ENCODE measurements at places on chromosomes 1 and 21. TPM values are rescaled to one million over a fixed set of nuclear protein-coding genes. Genes with fewer than 3 reads are reported as not detected.
A peak's percentile ranks its signal among the peaks of the same experiment; 100 is the strongest.

The LCE2A gene
- not detected for total RNA-seq

The MATN1 gene
- 0.28 TPM for total RNA-seq

The CELA2A gene
- not detected for total RNA-seq

The ANKRD34A gene
- total RNA-seq, result 0.20 TPM

GRCh38 chr1:18047122-18047521, 60.5 kb upstream of the IGSF21 start:
- no peak for DNase-seq

GRCh38 chr1:27569506-27570291, 34.2 kb downstream of the AHDC1 start:
- no peak for DNase-seq

GRCh38 chr1:175471039-175471800, 272.2 kb downstream of the TNR start:
- no peak for DNase-seq

DNA sequence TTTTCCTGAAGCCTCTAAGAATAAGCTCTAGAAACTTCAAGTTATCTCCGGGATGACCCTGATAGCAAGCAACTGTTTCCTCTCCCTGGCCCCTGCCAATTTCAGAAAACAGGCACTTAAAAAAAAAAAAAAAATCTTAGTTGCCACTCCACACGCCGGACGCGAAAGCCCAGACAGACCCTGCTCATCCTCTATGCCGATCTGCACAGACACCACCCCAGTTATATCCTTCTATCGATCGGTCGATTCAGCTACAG, 1.7 kb downstream of the ANP32E start:
- DNase-seq, result no peak

- peak; percentile 55 for DNase-seq
These were observed 547.9 kb upstream of the TMPRSS15 start for GRCh38 chr21:18951271-18952038.

GRCh38 chr1:11645670-11646265, 8.5 kb downstream of the FBXO2 start:
- DNase-seq, result peak; percentile 95

- DNase-seq, result no peak
These were observed 19.4 kb upstream of the ZNF281 start for GRCh38 chr1:200429221-200429751.

- no peak for DNase-seq
These were observed 62.4 kb downstream of the DIRAS3 start for GRCh38 chr1:67988066-67988465.

- DNase-seq, result no peak
These were observed 236.6 kb downstream of the NPHP4 start for GRCh38 chr1:5755552-5756125.

- DNase-seq, result no peak
These were observed 1.3 kb upstream of the RCOR3 start for GRCh38 chr1:211257826-211258225.

DNA sequence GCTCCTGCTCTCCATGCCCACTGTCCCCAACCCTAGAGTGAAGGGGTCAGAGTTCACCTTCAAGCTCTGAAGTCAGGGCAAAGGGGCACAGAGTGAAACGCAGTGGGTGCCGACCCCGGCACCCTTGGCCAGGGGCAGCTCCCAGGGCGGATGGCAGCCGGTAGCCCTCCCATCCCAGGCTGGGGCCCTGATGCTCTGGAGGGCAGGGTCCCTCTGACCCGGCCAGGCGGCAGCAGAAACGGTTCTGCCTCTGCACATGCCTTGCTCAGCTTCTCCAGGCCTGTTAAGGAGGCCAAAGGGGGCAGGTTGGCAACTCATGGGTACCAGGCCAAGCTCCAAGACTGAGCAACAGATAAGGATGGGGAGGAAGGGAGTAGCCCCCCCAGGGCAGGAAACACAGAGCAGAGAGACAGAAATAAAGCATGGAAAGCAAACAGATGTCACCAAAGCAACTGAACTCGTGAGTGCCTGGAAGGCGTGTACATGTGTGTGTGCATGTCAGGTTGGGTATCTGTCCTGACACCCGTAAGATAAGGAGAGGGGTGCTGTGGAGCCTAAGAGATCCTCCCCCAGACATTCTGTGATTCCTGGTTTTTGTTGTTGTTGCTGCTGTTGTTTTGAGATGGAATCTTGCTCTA, 112.3 kb upstream of the IFFO2 start:
- DNase-seq, result no peak

DNA sequence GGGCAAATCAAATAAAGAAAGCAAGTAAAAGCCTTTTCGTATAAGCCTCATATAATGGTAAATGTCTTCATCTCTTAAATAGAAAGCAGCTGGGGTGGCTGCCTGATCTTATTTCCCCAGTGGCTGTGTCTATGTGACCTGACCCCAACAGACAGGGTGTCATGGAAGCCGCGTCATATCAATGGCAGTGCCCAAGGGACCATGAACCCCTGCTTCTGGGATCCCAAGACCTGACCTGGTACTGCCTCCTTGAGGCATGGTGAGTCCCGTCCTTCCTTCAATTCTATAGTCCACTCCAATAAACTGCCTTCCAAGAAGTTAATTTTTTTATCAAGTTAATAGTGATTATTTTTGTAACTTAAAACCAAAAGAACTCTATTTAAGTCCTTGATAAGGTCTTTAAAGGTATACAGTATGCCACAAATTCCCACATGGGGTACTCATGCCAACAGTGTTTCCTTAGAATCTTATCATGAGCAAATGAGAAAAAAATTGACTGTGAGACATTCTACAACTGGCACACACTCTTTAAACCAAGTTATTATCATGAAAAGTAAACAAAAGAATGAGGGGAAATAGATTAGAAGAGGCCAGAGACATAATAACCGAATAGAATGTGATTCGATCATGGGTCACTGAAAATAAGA, 104.6 kb downstream of the ADSS2 start:
- DNase-seq, result no peak

- peak; percentile 80 for DNase-seq
These were observed 83.1 kb downstream of the HHIPL2 start for GRCh38 chr1:222464841-222465210.

DNA sequence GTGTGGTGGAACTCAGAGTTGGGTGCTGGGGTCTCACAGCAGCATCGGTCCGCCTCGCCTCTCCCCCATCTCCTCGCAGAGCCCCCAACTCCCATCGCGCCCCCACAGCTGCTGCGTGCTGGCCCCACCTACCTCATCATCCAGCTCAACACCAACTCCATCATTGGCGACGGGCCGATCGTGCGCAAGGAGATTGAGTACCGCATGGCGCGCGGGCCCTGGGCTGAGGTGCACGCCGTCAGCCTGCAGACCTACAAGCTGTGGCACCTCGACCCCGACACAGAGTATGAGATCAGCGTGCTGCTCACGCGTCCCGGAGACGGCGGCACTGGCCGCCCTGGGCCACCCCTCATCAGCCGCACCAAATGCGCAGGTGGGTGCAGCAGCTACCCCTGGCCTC, 24.2 kb downstream of the PTPRU start:
- no peak for DNase-seq

DNA sequence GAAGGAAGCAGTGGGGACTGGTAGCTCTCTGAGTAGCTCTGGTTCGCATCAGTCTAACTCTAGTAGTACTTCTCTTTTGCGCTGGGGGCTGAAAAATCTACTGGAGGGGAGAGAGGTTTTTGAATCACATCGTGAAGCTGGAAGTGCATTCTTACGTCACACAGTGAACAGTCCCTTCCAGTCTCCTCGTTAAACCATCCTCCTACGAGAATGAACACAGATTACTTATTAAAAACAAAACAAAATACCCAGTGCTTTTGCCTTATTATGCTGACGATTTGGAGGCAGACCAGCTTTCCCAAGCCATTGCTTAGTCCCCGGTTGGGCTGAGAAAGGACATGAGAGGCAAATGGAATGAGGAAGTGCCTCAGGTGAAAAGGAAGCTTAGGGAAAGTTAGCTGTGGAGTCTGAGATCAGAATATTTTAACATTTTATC, 16.1 kb downstream of the HUNK start:
- no peak for DNase-seq

DNA sequence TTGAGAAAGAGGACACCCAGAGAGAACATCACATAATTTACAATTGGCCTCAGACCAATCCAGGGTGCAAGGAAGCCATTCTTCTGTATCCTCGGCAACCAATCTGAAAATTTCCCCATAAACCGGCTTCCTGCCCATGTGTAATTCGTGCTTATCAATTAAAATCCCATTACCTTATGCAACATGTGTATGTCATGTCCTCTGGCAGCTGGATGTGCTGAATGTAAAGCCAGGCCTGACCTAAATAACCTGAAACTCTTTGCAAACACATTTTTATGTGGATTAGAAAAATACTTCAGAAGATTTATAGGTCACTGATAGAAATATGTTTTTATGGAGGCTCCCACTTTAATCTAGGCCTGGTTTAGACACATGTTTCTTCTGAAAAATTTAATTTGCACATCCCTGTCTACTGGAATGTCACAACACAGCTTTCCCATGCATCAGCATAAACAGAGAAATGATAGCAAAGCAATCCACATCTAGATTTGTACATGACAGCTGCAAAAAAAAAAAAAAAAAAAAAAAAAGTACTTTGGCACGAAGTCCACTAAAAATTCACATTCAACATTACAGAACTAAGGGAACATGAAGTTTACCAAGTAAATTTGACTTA, 69.4 kb upstream of the SAMSN1 start:
- DNase-seq, result no peak

DNA sequence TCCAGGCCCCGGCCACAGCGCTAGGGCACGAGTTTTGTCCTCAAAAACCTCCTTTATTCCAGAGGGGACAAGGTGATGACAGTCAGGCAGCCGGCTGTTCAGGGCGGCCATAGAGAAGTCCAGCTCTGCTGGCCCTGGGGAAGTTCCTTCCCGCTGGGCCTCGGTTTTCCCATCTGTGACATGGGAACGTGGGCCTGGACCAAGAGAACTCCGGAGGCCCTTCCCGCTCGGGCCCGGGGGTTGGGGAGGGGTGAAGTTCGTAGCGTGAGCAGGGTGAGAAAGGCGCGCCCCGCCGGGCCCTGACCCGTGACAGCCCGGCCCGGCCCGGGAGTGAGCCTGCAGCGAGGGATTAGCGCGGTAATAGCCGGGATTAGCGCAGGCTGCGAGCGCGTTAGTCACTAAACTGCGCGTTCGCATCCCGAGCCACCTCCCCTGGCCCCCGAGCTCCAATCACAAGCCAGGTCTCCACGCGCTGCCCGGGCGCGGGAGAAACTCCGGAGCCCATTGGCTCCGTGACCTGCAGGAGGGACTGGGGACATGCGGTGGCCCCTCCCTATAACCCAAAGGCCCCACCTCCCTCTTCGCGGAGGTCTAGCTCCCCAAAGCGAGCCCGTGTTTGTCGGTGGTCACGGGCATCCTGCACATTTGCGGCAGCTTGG, 29.8 kb upstream of the PADI2 start:
- no peak for DNase-seq

DNA sequence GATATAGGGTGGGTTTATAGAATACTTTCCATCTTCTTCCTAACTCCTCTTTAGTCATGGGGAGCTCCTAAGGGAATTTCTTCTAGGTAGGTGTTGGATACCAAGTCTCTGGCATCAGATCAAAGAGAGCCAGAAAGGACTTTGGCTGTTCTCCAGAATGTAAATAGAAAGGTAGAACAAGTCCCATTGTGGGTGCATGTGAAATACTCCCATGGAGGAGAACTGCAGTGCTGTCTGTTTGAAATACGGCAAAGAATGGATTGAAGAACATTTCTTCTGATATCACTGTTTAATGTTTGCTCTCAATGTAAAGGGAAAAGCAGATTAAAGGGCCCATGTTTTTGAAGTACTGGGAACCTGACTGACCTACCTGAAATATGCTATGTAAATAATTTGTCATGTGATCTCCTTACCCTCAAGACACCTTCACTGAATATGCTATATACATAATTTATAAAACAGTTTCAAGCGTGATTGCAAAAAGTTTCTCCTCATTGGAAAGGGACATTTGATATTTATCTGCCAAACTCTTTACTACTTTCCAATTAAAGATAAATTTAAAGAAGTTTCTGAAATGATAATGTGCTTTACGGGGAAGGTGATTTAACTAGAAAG, 65.9 kb downstream of the LAMC1 start:
- no peak for DNase-seq

DNA sequence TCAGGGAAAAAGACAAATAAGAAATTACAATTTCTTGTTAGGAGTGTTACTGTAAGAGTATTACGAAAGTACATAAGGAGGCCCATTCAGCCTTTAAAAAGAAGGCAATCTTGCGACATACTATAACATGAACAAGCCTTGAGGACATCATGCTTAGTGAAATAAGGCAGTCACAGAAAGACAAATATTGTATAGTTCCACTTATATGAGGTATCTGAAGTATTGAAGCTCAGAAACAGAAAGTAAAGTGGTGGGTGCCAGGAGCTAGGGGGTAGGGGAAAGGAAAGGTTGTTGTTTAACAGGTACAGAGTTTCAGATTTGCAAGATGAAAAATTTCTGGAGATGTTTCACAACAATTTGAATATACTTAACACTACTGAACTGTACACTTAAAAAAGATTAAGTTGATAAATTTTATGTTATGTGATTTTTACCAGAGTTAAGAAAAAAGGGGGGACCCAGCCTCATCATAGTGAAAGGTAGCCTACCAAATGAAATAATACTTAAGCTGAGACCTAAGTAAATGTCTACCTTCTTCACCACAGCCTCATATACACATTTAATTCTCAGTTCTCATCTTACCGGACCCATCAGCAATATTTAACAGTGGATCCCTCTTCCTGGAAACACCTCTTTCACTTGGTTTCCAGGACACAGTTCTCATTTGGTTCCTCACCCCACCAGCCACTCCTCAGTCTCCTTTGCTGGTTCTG, 19.5 kb downstream of the USP24 start:
- DNase-seq, result no peak

DNA sequence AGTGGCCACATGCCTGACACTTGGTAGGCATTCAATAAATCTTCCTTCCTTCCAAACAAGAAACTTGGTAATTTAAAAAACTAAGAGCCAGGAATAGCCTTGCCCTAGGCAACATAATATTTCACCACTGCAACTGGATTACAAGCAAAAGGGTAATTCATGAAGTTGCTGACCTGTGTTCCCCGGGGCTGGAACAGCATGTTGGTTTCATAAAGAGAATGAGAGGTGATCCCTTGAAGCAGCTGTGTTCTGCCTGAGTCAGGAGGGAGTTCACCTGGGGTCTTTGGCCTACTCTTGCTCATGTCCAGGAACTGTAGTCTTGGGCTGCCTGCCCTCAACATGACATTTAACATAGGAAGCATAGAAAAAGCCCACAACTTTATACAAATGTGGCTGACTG, 329.0 kb upstream of the DAB1 start:
- no peak for DNase-seq

GRCh38 chr21:46649356-46649755, 13.9 kb downstream of the PRMT2 start:
- no peak for DNase-seq

DNA sequence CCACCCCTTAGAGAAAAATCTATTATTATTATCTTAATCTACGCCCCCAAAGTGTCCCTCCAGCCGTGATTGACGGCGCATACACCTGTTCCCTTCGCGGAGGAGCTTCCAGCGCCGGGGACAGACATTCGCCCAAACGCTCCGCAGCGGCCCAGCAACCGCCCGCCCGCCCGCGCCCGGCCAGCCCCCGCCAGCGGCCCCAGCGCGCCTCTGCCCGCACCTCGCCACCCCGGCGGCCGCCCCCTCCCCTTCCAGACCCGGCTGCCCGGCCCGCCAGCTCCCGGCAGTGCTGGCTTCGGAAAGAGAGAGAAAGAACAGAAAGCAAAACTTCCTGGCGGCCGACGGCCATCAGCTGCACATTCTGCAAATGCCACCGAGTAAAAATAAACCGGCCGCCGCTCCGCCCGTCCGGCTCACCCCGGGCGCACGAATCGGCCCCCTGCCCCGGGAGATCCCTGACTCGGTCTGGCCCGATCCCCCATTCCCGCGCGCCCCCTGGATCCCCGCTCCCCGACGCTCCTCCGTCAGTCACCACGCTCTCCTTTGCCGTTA, 1.6 kb downstream of the CASZ1 start:
- no peak for DNase-seq
